ENCODE measurements at places on chromosomes 7 and 10.

GRCh38 chr7:101900103-101900502 lies 82.7 kb downstream of the CUX1 start:
- DNase-seq, result no peak

- DNase-seq, result no peak
Measured at GRCh38 chr7:17680943-17681351, 259.3 kb downstream of the SNX13 start.

DNA sequence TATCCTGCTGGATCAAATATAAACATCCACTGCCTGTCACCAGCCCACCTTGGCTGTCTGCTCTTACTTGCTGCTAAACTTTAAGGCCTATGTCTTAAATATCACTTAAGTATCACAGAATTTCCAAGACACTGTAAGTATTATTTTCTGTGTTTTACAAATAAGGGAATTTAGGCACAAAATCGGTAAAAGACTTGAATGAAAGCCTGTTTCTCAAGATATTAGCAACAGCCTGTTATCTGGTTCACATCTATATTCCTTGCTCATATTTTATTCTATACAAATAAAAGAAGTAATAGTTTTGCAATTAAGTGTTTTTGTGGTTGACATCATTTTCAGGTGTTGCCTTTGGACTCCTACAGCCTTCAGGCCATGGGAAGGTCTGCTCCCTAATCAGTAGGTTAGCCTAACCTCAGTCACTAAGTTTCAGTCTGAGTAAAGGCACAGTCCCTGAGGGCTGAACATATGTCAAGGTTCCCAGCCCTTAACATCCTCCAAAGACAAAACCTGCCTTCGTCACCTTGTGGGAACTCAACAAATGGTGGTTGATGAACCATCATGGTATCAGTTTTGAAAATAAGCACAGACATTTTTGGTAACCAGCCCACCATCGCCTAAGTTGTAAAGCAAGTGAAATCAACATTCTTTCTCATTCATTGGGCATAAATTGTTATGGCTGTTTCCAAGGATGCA lies 127.1 kb downstream of the CREB5 start:
- DNase-seq, result no peak

GRCh38 chr7:92678291-92678920 lies 88.2 kb upstream of the FAM133B start:
- no peak for DNase-seq

- no peak for DNase-seq
Measured at GRCh38 chr7:8162181-8162580, 99.8 kb downstream of the ICA1 start.

DNA sequence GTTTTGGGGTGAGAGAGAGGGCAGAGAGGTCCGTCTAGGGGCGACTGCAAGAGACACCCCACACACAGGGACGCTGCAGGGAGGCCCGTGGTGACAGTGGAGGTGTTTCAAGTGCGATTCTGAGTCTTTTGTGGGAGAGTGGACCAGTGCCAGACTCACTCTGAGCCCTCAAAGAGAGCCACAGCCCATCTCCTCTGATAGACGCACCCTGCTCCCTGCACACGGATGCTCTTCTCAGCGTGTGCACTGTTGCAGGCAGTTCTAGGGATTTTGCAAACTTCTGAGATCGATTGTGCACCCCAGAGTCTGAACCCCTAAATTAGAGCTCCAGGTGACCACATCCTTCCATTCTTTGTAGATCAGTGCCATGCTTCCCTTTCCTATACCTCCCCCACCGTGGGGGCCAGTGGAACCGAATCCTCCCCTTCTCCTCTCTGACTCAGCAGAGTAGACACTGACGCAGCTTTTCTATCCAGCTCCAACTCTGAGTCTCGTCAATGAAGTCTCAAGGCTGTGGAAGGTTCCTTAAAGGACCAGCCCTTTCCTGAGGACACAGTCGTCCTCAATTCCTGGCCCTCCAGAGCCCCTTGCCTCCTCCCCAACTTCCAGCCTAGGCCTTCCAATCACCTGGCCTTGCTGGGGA lies 83.8 kb downstream of the TMEM130 start:
- DNase-seq, result no peak

GRCh38 chr7:113799896-113800295 lies 118.9 kb downstream of the PPP1R3A start:
- DNase-seq, result no peak

DNA sequence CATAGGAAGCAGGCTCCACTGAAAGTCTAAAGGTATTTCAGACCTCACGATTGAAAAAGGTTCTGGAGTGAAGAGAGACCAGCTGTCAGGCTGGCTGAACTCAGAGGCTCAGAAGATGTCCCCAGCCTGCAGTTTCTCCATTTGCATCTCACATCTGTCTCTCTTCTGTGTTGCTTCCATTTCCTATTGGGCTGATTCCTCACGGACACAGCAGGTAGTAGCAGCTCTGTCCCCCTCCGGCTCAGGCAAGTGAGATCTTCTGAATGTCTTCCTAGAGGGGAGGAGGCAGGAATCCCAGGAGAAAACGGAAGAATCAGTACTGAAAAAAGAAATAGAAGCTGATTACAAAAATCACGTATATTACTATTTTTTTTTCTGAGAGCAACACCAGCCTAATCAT lies 274.1 kb upstream of the COBL start:
- DNase-seq, result no peak

DNA sequence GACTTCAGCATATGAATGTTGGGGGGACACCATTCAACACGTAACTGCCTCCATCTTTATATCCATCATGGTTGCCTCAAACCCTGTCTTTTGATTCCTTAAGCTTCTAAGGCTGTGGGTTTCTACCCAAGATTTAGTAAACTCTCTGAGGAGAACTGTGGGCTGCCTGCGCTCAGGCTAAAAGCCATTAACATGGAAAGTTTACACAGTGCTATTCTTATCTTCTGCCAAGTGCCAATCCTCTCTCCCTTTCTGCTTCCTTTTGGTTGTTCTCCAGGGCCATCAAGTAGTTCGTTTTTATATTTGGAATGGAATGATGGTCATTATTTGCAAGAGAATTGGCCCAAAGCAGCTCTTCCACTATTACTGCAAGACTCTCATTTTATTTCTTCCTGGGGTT lies 97.3 kb upstream of the KLF14 start:
- no peak for DNase-seq

- DNase-seq, result no peak
Measured at GRCh38 chr10:4285121-4285520, 500.1 kb upstream of the KLF6 start.

DNA sequence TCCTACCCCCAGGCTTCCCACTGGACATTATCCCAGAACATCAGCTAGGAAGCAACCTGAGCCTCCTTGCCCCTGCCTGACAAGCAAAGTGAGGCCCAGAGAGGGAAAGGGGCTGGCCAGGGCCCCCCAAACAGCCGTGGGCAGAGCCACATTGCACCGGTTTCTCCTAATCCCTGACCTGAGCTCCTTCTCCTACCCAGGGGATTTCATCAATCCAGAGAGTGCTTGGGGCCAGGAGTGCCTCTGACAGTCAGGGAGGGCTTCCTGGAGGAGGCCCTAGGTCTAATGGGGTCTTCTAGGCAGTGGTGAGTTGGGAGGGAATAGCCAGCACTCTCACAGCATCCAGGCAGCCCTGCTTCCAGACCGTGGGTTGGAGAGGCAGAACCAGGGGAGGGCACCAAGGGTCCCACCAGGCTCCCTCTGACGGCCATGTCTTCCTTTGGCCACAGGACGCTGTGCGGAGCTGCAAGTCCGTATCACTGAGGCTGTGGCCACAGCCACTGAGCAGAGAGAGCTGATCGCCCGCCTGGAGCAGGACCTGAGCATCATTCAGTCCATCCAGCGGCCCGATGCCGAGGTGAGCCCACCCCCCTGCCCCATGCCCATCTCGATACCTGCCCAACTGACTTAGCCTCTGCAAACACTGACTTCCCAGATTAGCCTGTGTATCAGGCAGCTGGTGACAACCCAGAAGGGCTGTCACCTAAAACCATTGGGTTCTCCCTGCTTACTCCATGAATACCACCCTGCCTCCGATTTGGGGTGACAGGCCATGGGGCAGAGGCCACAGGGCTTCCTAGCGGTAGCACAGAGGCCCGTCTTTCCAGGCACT lies 13.5 kb upstream of the SH2B2 start:
- DNase-seq, result no peak

DNA sequence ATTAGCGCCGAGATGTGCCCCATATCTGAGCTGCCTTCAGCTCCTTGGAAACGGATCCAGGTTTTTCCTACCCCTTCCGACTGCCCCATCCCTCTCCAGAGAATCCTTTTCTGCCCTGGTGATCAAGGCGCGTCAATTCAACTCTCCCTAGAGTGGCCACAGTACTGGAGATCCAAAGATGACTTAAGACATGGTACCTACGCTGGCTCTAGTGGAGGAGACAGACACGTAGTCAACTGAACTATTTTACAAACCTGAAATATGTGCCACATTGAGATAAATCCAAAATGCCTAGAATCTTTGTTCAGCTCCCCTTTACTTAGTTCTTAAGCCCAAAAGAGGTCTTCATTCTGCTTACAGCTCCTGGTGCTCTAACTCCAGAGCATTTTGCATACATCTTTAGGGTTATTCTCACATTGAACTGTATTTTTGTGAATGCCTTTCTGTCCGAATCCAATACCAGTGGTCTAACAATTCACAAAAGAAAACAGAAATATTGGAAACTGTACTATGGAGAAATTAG lies 444 bp upstream of the TNPO3 start:
- DNase-seq, result no peak

DNA sequence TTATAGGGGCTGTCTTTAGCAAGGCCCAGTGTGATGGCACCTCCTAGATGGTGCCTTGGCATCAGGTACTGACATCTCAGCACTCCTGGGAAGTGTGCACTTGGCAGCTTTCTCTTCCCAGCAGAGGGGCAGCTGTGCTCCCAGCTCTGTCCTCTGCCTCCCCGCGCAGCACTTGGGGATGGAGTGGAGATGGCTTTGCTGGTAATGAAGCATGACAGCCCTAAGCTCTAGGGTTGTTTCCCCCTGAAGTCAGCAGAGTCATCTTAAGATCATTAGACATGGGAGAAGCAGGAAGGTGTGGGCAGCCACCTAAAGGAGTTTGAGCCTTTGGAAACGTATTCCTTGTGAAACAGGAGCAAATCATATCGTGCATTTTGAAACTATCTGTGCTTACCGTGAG lies 46.7 kb downstream of the HTRA1 start:
- no peak for DNase-seq

- DNase-seq, result no peak
Measured at GRCh38 chr10:100968062-100968736, 1.1 kb upstream of the SEMA4G start.

DNA sequence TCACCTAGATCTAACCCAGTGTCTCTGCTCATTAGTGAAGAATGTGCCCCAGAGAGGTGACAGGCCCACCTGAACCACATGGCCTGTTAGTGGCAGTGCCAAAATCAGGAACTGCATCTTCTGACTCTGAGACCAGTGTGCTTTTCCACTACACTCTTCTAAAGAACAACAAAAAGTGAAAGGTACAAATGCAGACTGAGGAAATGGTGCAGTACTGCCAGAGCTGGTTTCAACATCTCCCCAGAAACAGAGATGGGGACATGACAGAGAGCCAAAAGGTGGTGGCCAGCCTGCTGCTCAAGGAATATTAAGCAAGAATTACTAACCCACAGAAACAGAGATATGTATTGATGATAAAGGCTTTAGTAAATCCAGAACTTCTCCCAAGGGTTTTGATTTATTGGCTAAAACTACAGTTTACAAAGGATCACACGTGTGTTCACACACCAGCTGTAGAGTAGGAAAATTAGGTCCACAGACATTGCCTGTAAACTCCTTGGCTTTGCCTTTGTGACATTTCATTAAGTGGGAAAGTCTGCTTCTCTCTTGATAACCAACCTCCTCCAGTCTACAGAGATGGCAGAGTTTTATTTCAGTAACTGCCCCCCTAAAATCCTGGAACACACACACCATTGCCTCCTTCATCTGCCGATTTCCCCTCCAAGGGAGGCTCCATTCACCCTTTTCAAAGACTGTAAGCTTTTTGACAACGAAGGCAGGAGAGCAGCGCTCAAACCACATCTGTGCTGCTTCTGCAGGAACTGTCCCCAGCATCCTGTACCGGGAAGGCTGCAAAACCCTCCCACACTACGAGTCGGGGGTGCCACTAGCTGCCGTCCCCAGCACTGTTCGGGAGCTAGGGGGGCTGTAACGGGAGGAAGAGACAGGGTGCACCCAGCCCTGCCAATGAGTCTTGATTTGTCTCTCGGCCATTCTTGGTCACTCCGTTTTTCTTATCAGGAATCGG lies 29.8 kb downstream of the GSDME start:
- no peak for DNase-seq

DNA sequence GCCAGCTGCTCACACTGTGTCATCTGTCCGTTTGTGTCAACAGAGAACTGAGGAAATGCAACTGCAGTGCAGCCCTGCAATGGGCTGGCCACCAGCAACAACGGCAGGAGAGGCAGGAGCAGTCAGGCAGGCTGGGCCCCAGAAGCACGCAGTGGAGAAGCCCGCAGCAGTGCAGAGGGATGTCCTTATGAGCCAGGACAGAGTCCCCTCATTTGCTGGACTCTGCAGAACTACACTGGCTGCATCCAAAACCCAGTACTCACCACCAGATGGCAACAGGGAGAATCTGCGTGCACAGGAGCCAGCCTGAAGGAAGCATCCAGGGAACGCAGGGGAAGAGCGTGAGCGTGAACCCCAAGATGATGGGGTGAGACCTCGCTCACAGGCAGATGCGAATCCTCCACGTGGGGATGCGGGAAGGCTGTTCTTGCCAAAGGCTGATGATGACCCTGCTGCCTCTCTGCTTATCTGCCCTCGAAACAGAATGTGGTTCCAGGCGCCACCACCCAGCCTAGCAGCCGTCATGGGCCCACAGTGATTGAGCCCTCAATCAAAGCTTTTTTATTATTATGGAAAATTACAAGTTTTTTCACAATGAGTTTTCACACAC lies 232.1 kb downstream of the PTPRN2 start:
- DNase-seq, result no peak

- no peak for DNase-seq
Measured at GRCh38 chr7:1638215-1638661, 31.8 kb upstream of the ELFN1 start.

DNA sequence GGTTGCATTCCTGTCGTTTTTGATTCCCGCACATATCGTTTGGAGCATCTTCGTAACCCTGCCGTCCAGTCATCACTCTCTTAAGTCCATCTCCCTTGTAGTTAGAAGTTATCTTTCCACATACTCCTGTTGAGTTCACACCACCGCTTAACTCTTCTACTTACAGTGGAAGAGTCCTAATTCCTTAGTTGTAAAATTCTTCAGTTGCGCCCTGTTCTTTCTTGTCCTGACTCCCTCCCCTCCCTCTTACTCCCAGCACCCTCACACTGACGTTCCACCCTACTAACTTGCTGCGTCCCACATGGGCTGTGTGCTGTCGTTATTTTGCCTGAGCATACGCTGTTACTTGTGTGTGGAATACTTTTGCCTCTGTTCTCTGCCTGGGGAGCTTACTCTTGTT lies 11.7 kb downstream of the DNAJB6 start:
- no peak for DNase-seq

DNA sequence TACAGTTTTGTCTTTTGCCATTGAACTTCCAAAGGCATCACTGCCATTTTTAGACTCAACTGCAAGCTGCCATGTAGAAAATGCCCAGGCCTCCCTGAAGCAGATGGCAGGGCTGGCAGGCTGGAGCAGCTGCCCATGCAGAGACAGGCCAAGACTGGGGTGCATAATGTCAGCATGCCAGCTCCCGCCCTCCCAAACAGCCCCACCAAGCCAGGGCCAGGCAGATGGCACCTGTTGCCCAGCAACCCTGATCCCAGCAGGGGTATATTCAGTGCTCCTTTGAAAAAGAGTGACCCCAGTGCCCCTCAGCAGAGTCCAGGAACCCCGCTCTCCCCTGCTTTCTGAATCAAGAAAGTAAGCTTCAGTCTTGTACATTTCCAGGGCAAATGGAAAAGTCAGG lies 32.6 kb downstream of the VSTM4 start:
- DNase-seq, result no peak

GRCh38 chr7:48742079-48742798 lies 182.1 kb upstream of the CDC14C start:
- no peak for DNase-seq

- DNase-seq, result no peak
Measured at GRCh38 chr10:89305766-89306433, 4.1 kb downstream of the IFIT2 start.
